ENCODE measurements at places on chromosomes 12 and 14.
A peak's percentile ranks its signal among the peaks of the same experiment; 100 is the strongest.

DNA sequence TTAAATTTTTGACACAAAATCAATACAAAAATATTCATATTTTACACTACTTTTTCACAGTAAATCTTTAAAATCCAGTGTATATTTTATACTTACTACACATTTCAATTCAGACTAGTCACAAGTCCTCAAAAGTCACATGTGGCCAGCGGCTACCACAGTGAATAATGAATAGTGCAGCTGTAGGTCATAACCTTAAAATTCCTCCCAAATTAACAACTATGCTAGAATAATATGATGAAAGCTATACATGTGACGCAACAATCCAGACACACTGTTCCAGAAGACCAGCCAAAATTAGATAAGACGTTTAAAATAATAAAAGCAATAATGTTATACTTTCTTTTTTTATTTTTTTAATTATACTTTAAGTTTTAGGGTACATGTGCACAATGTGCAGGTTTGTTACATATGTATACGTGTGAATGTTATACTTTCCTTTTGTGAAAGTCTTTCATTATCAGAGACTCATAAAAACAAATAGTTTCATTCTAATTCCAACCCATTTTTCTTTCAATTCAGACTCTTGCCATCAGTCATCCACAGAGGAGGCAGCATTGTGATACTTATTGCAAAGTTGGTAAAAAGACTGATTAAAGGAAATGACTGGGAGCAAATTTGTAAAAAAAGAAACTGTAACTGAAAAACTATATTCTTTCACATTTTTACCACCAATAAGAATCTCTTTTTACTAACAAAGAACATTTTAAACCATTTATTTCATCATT, 67.0 kb downstream of the C2CD5 start:
- peak; percentile 19 for DNase-seq

- DNase-seq, result peak; percentile 100
Observed at GRCh38 chr12:6851153-6851920, at the start of gene CDCA3. TSS of gene CDCA3 (minus strand) at chr12:6851286. CDS start at chr12:6850952, 334 bp downstream.

DNA sequence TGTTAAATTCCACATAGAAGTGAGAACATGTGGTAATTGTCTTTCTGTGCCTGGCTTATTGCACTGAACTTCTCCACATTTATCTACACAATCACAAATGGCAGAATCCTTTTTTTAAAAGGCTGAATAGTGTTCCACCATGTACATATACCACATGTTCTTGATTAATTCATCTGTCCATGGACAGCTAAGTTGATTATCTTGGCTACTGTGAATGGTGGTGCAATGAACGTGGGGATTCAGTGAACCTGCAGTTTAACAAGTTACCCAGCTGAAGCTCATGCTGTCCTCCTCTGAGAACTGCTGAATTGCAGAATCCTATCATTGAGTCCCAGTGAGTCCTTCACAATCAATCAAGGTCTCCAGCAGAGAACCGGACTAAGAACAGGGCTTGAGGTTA, 74.9 kb downstream of the TBK1 start:
- no peak for DNase-seq

GRCh38 chr12:119180380-119181040, 1.8 kb downstream of the HSPB8 start:
- DNase-seq, result peak; percentile 62

- DNase-seq, result no peak
Observed at GRCh38 chr12:110349514-110350151, 53.9 kb downstream of the ANAPC7 start.

- peak; percentile 36 for DNase-seq
Observed at GRCh38 chr12:65685514-65685913, 138.8 kb upstream of the HMGA2 start.

DNA sequence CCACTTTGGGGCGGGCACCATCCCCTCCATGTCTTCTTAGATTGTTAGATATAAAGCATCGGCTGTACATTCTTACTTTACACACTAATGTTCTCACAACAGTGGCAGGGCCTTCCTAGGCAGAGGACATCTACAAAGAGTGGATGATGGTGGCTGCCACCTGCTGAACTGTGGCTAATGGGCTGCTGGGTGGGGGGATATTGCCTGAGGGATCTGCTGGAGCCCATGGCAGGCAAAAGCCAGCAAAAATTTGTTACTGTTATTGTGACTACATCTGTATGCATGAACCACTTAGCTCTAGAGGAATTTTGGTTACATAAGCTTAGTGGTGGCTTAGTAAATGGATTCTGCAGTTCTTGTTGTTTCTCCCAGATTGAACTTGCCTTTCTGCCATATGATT, 52.6 kb downstream of the DIP2B start:
- DNase-seq, result no peak

DNA sequence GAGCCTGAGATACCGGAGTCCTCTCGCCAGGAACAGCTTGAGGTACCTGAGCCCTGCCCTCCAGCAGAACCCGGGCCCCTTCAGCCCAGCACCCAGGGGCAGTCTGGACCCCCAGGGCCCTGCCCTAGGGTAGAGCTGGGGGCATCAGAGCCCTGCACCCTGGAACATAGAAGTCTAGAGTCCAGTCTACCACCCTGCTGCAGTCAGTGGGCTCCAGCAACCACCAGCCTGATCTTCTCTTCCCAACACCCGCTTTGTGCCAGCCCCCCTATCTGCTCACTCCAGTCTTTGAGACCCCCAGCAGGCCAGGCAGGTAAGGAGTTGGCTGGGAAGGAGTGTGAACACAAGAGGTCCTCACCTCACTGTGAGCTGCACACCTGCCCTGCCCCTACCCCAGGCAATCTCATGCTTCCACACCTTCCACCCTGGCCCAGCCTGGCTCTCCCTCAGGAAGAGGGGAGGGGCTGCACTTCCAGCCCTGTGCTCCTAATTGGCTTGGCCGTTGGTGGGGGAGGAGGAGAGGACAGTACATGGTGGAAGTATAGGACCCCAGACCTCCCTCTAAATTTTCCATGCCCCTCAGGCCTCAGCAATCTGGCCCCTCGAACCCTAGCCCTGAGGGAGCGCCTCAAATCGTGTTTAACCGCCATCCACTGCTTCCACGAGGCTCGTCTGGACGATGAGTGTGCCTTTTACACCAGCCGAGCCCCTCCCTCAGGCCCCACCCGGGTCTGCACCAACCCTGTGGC, 6.2 kb downstream of the C1QL4 start:
- no peak for DNase-seq

DNA sequence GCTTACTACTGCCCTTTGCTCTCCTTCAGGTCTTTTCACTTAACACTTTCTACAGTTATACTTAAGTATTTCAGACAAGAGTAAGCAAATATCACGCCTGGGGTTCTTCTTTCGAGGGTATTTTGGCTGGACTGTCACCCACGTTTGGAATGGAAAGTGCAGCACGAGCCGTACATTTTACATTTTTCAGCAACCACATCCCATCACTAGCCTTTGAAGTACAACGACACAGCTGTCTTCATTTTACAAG, 349 bp upstream of the FAM177A1 start:
- DNase-seq, result no peak

DNA sequence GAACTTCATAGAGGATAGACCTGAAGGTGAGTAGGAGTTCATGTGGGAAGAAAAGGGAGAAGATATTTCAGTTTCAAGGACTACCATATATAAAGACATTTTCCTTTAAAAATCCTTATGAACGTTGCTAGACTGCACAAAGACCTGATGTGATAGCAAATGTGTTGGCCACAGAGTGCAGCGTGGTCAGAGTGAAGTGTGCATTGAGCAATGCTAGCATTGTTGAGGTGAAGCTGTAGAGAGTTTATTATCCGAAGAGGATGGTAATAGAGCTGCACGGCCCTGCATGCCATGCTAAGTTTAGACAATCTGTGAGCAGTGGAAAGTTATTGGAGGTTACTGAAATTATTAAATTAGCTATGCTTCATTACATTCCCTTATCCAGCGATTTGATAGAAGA, 413.0 kb downstream of the CCDC91 start:
- peak; percentile 8 for DNase-seq

GRCh38 chr14:68379510-68380328, 413.1 kb downstream of the ZFP36L1 start:
- DNase-seq, result no peak

- no peak for DNase-seq
Observed at GRCh38 chr12:54390668-54391551, 6.4 kb upstream of the ZNF385A start.

DNA sequence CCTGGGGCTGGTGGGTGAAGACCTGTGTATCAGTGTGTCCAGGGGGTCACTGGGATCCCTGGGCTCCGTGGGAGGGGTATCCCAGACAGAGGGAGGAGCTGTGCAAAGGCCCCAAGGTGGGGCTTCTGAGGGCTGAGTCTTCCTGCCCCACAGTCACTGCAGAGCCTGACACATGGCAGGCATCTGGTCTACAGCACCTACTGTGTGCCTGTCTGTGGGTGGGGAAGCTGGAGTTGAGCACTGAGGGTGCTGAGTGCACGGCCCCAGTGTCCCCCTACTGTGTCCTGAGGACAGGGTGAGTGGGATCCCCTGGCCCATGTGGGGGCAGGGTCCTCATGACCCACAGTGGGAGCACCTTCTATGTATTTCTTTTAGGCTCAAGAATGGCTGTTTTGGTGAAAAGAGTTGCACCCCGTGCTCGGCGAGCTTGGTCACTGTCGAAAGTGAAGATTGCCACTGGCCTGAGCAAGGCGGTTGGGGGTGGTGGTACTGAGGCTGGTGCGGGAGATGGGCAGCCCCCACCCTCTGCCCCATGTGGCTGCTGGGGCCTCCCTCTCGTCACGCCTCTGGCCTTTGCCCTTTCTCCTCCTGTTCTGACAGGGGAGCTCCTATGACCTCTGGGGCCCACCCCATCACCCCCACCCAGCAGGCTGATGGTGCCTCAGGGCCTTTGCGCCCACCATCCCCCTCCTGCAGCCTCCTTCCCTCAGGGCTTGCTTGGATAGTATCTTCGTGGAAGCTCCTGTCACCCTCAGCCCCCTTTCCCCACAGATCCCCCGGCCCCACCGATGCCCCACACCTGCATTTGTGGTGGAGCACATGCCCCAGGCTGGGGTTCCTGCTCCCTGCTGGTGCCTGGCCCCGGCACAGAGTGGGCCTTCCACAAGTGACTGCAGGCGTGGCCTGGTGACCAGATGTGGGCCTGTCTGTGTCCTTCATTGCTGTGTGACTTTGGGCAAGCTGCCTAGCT, 55.8 kb downstream of the BEGAIN start:
- no peak for DNase-seq

GRCh38 chr12:6226679-6227051, 26.5 kb downstream of the CD9 start:
- no peak for DNase-seq

DNA sequence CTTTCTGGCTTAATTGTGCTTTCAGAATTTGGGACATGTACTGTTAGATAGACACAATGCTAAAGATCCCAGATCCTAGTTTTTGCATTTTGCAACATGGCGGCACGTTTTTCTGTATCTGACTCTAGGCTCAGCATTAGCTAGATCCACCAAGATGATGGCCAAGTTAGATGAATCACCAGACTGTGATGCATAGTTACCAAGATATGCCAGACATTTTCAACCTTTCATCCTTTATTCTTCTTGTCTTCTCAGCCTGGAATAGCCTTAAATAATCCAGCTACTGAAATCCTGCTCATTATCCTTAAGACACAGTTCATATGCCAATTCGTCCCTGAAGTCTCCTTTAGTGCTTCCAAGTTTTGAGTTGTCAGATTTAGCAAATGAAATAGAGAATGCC, 144.9 kb upstream of the CRY1 start:
- DNase-seq, result no peak

DNA sequence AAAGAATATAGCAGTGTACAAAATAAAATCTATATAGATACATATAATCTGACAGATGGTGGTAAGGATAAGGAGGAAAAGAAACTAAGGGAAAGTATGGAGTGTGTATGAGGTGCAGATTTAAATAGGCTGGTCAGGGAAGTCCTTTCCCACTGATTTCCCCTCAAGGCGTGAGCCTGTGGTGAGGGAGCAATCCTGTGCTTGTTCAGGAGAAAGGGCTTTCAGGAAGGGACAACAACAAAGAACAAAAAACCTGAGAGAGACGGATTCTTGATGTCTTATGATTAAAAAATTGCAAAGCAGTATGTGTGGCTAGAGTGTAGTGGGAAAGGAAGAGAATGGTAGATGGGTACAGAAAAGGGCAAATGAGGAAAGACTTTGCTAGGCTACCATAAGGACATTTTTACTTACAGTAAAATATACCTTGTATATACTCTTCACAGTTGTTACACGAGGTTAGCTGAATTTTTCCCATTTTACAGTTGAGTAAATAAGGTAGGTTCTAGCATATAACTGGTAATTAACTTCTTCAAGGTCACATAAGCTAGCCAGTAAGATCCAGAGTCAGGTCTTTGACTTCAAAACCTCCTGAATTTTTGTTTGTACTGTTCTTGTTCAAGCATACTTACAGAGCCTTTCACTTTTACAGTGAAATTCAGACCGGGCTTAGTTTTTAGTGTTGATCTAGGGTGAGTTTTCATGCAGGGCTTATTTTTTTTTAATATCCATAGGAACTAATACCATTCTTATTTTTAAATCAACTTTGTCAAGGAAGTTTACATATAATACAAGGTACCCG, 15.6 kb downstream of the CNOT2 start:
- DNase-seq, result no peak

DNA sequence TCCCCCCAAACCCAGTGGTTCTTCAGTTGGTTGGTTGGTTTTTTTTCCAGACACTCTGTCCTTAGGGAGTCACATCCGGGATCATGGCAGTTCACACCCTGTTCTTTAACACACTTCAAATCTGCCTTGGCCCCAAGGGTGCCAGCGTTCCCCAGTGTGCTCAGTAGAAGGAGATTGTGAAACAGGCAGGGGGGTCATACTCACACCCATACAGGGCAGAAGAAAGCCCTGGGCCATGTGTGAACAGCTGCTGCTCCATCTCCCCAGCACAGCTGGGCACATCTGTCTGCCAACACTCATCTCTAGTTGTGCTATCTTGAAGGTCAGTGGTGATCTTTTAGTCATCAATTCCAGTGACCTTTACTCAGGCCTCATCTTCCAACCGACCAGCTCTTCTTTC, 64.4 kb upstream of the FUT8 start:
- DNase-seq, result no peak

GRCh38 chr14:102293781-102294180, 11.2 kb downstream of the MOK start:
- no peak for DNase-seq

- DNase-seq, result no peak
Observed at GRCh38 chr12:58601529-58601928, 318.8 kb downstream of the LRIG3 start.

DNA sequence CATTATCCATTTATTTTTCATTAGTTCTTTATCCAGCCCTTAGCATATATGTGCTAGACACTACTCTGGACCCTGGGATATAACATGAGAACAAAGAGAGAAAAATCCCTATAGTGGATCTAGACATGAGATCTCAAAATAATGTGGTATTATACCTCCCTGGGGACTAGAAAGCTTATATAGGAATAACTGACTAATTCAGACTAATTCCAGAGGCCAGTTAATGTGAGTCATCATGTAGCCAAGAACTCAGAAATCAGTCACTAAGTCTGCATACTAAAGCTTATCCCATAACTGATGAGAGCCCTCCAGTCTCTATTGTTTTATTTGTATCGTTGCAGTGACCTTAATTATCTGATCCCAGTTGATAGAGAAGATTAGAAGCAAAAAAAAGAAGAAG, 267.1 kb upstream of the RGS6 start:
- peak; percentile 60 for DNase-seq

GRCh38 chr14:74671789-74672188, 41.1 kb downstream of the AREL1 start:
- DNase-seq, result peak; percentile 62

- DNase-seq, result no peak
Observed at GRCh38 chr12:53215497-53215896, 8.4 kb upstream of the ITGB7 start.

GRCh38 chr12:57231276-57232021, 1.9 kb downstream of the SHMT2 start:
- DNase-seq, result no peak
